ENCODE measurements at places on chromosomes 1 and 21.

GRCh38 chr1:6794164-6794563, 8.9 kb downstream of the CAMTA1 start:
- DNase-seq, result no peak

GRCh38 chr1:115809847-115810246, 31.1 kb downstream of the NHLH2 start:
- DNase-seq, result no peak

DNA sequence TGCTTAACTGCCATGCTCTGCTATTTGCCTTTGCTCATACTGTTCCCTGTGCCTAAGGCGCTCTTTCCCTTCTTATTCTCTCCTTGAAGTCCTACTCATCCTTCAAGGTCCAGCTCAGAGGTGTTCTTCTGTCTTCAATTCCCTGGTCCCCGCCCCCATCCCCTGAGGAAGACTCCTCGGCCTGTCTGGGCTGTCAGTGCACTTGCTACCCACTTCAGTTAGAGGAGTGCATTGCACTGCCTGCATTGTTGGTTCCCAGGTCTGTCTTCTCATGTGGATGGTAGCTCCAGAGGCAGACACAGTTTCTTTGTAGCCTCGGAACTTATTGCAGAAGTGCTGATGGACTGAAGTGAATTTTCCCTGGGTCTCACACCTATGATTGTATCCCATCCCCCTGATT, 194.0 kb downstream of the C1orf94 start:
- no peak for DNase-seq

DNA sequence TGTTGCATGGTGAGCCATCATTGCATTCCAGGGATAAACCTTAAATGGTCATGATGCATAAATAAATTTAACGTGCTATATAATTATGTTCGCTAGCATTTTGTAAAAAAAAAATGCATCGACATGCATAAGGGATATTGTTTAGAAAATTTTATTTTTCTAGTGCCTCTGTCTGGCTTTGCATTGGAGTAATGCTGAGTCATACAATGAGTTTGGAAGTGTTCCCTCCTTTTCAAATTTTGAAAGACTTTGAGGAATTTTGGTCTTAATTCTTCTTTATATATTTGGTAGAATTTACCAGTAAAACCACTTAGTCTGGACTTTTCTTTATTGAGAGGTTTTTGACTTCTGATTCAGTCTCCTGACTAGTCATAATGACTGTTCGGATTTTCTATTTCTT, 4.9 kb downstream of the MNDA start:
- DNase-seq, result no peak

GRCh38 chr1:228240411-228241240, 32.8 kb downstream of the OBSCN start:
- DNase-seq, result no peak

GRCh38 chr1:38114241-38115026, 67.8 kb upstream of the POU3F1 start:
- DNase-seq, result no peak

- no peak for DNase-seq
These were observed 342 bp downstream of the DDOST start for GRCh38 chr1:20660847-20661206.

DNA sequence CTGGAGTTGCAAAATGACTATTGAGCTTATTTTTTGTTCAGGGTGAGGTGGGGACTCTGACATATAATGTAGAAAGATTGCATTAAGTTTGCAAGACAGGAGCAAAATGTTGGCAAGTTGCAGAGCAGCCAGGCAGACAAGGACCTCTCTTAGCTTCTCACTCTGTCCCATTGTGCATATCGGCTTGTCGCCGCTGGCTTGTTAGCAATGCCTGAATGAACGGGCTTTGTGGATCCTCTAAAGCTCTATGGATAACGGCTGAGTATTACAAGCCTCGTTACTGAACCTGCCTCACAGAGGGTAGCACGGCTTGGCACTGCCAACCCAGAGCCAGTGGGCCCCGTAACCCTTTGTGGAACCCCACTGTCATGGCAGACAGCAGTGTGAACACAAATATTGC, 68.4 kb downstream of the TNR start:
- DNase-seq, result no peak

DNA sequence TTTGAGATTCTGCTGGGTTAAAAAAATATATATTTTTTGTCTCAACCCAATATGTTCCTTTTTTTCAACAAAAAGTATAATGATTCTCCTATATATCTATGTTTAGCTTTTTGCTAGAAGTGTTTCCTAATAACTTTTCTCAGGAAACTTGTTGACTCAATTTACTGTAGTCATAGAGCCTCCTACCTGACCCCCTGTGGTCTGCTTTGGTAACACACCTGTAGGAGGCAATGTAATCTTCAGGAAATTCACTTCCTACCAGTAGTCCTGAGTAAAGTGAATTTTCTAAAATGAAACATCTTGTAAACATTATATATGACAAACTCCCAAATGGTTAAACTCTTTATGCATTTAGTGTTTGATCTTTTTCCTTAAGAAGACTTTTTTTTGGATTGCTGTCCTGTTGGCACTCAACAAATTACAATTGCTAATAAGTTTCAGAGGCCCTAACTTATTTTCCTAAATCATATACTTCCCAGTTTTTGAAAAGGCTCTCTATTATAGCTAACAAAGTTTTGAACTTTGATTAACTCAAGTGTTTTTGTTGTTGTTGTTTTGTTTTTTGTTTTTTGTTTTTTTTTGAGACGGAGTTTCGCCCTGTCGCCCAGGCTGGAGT, 118.3 kb downstream of the OLFML2B start:
- peak; percentile 8 for DNase-seq

DNA sequence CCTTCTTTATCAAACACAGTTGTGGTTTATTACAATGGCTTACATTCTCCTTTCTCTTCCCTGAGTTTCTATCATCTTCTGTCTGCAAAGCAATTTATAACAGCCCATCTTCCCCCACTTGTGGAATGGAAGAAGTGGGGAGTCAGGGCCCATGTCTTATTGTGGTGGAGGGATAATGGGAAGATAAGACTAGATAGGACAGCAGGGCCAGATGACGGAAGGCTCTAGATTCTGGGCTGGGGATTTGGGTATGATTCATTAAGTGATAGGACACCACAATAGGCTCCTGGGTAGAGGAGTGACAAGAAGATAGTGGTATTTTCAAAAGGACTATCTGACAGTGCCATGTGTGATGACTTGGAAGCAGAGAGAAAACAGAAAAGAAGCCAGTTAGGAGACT, 450.6 kb downstream of the TTLL7 start:
- no peak for DNase-seq

DNA sequence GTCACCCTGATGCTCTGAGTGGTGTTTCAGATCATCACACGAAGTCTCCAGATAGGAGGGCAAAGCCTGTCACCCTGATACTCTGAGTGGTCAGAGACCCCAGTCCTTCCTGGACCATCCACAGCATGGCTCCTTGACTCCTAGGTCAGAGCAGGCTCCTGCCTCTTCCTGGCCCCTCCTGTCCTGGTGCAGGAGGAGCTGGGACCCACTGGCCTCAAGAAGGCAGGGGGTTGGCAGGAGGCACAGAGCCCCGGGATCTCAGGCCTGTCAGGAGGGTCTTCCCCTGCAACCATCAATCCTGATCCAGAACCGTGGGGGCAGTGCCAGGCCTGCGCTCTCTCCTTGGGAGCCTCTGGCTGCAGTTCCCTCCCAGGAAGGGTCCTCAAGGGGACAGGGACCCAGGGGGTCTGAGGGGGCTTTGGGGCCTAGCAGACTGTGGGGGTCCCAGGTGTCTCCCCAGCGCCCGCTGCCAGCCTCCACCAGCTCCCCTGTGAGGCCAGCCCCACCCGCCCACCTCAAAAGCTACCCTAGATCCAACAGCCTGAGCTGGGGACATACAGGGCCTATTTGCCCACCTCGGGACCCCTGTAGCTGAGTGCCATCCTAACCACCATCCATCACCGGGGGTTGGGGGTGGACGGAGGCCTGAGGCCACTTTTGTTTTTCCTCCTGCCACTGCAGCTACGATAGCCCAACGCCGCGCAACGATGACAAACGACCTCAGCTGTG, 27.5 kb downstream of the COL6A1 start:
- DNase-seq, result no peak

DNA sequence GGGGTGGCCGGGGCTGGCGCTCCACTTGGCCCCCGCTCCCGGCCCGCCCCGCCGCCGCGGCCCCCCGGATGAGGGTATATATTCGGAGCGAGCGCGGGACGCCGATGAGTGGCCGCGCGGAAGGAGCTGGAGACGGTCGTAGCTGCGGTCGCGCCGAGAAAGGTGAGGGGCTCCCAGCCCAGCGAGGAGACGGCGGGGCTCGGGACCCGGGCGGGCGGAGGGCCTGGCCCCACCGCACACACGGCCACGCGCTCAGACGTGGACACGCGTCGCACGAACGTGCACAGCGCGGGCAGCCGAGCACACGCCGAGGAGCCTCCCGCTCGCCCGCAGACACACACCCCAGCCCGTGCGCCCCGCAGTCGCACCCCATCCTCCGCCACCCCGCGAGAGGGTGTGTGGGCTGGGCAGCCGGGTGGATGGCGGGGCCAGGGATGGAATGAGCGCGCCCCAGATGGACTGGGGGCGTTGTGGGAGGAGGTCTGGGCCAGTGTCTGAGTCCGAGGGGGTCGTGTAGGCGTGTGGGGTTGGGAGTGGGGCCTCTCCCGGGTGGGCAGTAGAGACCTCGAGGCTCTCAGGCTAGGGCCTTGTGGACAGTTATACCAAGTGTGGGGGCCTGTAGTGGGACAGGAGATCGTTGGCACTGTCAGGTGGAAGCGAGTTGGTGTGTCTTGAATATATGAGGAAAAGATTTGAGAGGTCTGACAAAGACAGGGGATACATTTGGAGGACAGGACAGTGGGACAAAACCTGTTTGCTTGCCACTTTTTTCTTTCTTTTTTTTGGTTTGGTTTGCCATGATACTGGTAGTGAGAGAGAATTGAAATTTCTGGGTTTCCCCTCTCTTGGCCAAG, at the start of gene UAP1:
TSS of gene UAP1 (plus strand) at position 107 of the 854 bp plus-strand sequence. CDS start 4,347 bp downstream, outside the sequence.
- DNase-seq, result no peak

DNA sequence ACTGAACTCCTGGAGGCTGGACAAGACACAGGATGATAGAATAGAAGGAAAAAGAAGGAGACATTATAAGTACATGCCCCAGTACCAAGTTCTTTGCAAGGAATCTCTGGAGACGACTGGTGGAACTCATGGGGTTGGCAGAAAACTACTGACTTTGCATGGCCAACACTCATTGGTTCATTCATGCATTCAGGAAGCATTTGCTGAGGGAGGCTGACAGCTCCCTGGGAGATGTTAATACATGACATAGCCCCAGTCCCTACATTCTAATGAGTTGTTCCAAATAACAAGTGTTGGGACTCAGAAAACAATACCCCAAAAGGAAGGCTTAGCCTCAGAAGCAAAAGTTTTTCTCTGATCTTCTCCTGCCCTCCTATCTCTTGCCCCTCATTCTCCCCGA, 172.8 kb upstream of the IRF2BP2 start:
- DNase-seq, result no peak

Data from activated naive CD4-positive, alpha-beta T cell treated with Interleukin-2 at 50 U/mL for 16 hours (primary cell).